ENCODE measurements at places on chromosomes 4 and X.

GRCh38 chrX:55007656-55008055 is 7.5 kb downstream of the APEX2 start:
- no peak for DNase-seq

DNA sequence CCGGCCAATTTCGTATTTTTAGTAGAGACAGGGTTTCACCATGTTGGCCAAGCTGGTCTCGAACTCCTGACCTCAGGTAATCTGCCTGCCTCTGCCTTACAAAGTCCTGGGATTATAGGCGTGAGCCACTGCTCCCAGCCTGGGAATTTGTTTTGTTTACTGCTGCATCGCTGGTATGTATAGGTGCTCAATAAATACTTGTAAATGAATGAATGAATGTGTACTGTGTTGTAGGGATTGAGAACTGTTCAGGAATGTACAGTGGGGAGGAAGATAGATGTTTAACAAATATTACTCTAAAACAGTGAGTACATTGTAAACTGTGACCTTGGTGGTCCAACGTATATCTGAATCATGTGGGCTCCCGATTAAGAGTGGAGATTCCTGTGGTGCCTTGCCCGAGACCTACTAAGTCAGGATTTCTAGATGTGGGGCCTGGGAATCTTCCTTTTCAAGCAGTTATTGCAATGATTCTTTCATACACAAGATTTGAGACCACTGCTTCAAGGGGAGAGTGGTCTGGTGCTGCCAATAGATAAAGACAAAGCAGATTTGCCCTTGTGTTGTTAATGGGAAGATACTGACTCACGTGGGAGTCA is 41.0 kb downstream of the WWC2 start:
- no peak for DNase-seq

DNA sequence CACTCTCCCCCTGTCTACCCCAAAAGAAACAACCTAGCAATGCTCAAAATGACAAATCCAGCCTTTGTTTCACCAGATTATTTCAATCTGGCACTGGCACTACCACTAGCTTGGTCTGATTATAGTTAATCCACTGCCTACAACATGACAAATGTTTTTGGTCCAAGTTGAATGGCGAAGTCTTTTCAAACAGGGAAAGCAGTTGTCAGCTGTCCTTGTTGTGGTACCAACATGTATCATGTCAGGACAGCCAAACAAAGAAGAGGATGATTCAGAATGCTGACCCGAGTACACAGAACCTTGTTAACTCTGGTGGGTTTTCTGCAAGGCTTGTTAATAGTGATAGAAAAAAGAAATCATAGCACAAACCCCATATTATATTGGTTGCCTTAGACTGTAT is 160.8 kb upstream of the ANK2 start:
- no peak for DNase-seq

- peak; percentile 31 for DNase-seq
Measured at GRCh38 chrX:45070116-45071007, 130.3 kb downstream of the DIPK2B start.

GRCh38 chrX:15679246-15679645 is 14.6 kb upstream of the CLTRN start:
- peak; percentile 20 for DNase-seq

DNA sequence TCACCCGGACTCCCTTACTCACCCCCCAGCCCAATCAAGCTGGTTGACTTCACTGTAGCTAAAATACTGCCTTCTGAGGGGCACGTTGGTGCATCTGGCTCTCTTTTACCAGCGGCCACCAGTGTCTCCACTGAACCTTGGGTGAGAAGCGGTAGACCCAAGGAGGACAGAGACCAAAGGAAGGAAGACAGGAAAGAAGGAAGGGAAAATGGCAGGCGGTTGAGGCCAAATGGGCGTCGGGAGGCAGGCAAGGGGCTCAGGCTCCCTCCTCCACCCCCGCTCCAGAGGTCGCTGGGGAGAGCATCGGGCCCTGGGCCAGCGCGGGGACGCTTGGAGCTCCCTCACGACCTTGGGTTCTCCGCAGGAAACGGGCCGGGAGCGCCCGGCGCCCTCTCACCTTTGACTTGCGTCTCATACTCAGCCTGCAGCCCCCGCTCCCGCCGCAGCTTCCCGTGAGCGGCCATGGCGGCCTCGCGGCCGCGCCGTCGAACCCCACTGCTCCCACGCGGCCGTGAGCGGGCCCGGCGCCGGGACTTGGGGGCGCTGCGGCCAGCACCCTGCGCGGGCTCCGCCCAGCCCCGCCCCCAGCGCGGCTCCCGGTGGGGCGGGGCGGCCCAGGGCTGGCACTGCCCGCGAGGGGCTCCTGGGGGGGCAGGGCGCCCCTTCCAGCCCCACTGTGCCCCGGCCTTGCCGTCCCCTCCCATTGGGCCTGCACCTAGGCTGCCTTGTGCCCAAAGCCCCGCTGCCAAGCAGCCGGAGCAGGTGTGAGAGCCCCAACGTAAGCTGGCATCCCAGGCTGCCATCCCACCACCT is at the start of gene ARHGAP4:
Gene ARHGAP4 (minus strand): TSS at position 526 of the 813 bp plus-strand sequence. CDS start 62 bp downstream, at position 464.
- DNase-seq, result peak; percentile 55

GRCh38 chr4:16027626-16028025 is 56.2 kb downstream of the PROM1 start:
- no peak for DNase-seq

GRCh38 chr4:179521952-179522351 is 2079.7 kb upstream of the AGA start:
- no peak for DNase-seq

DNA sequence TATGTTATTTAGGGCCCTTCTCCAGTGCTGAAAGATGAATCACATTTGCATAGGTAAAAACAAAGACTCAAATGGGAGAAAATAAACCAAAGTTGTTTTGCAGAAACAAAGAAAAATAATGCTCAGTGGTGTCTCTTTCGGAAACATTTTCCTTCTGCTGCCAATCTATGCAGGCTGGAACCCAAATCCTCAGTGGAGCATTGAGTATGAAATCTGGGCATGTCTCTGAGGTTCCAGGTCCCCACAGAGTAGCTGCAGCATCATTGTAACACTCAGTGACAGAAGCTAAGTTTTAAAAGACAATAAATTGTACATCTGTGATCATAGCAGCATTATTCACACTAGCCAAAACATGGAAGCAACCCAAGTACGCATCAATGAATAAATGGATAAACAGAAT is 303.6 kb downstream of the FBXW7 start:
- no peak for DNase-seq

- DNase-seq, result no peak
Measured at GRCh38 chr4:56409511-56410090, 22.3 kb upstream of the AASDH start.

DNA sequence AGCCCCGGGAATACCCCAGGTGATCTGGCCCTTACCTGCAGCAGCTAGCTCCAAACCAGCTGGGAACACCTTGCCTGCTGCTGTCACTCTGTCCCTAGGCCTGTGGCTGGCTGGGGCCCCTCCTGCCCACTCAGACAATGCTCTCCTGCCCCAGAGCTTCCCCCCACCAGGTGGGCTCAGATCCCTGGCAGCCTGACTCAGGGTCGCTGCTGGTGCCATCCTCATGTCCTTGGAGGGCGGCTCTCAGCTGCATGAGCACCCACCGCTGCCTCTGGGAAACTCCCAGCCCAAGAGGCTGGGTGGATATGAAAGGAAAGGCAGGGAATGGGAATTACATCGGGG is 15.8 kb downstream of the C4orf50 start:
- no peak for DNase-seq

- DNase-seq, result peak; percentile 93
Measured at GRCh38 chr4:164481306-164482091, 272.4 kb upstream of the SMIM31 start.
